ENCODE measurements at places on chromosomes 16 and 17.

DNA sequence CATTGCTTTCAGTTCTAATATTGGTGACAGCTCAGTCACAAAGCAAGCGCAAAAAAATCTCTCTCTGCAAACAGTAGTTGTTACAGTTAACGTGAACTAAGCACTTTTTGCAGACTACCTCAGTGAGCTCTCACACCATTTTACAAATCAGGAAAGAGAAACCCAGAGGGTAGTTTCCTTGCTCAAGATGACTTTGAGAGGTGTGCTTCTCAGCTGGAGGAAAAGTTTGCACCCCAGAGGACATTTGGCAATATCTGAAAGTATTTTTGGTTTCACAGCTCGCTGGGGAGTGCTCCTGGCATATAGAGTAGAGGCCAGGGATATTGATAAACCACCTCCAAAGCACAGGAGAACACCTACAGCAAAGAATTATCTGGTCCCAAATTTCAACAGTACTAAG, 741.1 kb upstream of the EEF2KMT start:
- DNase-seq = no peak

DNA sequence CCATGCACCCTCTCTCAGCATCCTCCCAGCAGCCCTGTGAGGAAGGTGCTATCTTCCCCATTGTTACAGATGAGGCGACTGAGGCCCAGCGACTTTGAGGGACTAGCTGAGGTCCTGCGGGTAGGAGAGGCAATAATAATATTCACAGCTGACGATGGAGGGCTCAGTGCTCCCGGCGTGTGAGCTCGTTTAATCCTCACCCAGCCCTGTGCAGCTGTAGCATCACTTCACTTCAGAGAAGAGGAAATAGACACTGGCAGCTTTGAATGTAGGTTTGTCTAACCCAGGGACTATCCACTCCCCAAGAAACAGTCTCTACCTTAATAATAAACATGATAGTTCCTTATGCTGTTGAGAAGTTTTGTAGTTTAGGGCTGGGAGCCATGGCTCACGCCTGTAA, 21.6 kb downstream of the LASP1 start:
- DNase-seq = no peak

DNA sequence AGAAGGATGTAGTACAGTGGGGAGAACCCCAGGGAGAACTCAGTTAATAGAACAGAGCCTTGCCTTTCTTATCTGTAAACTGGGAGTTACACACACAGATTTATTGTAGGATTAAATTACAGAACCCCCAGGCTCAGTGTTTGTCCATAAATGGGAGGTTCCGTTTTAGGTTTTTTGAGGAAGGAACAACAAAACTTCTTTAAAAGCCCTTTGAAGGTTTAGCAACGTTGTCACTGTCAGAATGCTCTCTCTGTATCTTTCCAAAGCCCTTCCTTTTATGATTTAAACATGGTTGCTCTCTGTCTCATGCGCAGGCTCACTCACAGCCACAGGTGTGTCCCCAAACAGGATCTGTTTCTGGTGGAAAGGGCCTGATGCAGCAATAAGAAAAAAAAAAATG, 9.4 kb upstream of the GNA13 start:
- DNase-seq = no peak

DNA sequence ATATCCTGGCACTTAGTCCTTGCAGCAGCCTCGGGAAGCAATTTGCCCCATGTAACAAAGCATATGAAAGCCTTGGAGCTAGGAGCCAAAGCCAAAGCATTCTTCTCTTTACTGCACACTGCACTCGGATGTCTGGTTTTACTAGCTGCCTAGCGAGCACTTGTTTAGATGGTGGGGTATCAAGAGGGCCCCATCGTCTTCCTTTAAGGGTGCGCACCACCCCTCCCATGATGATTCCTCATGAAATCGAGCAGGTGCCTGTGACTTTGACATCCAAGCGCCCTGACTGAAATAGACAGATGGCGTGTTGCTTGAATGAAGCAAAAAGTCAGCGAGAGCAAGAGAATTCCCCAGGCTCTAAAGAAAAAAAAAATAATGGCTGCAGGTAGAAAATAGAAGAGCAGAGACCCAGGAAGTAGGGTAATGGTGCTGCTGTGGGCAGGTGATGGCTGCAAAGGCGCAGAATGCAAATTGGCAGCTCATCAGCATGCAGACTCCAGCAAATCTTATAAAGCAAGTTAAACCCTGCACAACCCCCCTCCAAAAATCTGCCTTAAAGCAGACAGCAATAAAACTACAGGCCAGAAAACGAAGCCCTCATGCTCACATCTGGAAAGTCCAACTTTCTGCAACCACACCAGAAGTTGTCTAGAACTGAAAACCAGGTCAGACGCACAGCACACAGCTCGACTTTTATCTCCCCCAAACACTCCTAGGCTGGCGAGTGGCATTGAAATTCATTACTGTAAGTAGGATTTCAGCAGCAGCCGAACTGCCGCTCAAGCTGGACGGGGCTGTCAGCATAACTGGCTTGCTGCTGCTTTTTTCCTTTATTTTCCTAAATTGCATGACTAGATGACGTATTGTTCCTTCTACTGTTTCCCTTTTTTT, 384.3 kb downstream of the RBFOX1 start:
- DNase-seq = no peak

DNA sequence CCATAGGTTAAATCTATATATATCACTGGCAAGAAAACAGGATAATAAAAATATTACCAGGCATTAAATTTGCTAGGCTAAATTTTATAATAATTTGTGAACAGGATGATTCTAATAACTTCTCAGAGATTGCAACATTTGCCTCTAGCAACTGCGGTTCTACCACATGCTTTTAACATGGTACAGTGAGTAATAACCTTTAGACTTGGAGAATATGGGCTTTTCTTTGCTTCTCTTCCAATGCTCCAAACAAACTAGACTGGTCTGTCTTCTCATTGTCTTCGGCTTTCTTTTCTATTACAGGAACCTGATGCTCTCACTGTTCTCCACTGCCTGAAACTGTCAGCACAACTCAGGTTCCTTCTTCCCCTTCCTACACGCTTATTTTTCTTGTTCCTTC, 80.6 kb downstream of the CA4 start:
- DNase-seq = no peak
